Cardiac septum (tissue), 1 donor: ENCODE measurements at places on chromosomes 6 and 20. TPM values are rescaled to one million over a fixed set of nuclear protein-coding genes. Genes with fewer than 3 reads are reported as not detected.

DNA sequence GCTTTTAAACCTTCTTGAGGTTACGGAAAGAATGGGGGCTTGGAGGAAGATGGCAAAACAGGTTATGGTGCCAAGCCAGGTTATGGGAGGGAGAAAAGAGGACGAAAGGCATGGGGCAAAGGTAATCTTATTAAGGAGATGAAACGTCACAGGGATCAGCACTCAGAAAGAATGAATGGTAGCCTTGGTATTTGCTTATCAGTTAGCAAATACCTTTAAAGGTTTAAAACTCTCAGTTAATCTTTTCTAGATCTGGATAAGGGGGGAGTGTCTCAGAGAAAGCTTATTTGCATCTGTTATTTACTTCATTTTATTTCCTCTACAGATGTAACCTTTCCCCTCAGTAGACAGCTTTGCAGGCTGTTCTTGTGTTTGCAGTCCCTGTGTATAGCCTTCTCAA lies 55.5 kb upstream of the EEF1E1 start:
- DNase-seq = no peak

DNA sequence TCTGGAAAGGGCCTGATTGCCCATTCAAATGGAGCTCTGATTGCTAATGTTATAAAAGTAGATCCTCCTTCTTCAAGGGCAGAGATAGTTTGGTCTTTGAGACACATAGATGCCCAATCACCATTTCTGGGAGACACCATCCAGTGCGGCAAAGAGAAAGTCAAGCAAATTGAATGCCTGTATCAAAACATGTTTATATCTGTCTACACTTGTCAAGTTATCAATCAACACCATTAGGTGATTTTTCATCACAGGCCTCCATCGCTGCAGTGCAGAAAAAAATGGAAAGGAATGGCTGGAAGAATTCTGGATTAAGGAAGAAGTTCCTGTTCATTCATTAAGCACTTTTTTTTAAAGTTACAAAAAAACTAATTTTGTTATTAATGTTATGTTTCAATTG lies 54.8 kb upstream of the ZFP64 start:
- DNase-seq = no peak

The RTEL1 gene
- 10.5 TPM for total RNA-seq

The BMP5 gene
- total RNA-seq = 1.4 TPM

GRCh38 chr6:52577022-52577777 lies at the start of gene TRAM2:
Gene TRAM2, minus strand, starts transcription at chr6:52577060. Its CDS starts 145 bp downstream, at chr6:52576915.
- peak; percentile 93 for DNase-seq

The C6orf58 gene
- total RNA-seq = not detected

- no peak for DNase-seq
These were observed 38.5 kb downstream of the ORC3 start for GRCh38 chr6:87628424-87628823.

DNA sequence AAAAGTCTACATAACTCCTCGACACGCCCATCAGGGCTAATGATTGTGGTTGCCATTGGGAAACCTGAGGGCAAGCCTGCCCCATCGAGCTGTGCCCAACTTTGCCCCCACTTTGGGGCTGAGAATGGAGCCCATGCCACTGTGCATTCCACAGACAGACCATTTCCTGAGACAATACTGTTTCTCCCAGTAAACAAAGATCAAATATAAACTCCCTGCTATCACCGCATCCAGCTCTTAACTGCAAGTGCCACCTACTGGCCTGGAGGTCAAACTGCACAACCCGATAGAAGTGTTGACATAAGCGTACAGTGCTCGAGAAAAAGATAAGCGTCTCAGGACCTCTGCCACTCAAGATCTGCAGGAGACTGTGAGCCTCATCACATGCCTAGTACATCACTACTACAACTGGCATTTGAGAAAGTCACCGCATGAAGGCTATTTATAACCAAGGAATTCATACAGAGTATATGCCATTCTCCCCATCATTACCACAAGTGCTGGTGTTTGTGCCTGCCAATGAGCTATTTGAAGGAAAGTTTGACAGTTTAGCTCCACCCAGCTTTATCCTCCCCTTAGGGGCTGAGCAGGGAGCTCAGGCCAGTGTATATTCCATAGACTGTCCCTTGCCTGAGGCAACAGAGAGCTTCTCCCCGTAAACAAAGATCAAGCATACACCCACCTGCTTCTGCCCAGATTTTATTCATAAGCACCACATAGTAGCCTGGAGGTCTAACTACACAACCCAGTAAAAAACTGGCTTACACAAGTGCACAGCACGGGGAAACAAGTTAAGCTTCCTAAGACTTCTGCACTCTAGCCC lies 4.5 kb upstream of the DEFB126 start:
- DNase-seq = no peak

GRCh38 chr20:57656252-57656820 lies 36.1 kb upstream of the ZBP1 start:
- DNase-seq = peak; percentile 73

DNA sequence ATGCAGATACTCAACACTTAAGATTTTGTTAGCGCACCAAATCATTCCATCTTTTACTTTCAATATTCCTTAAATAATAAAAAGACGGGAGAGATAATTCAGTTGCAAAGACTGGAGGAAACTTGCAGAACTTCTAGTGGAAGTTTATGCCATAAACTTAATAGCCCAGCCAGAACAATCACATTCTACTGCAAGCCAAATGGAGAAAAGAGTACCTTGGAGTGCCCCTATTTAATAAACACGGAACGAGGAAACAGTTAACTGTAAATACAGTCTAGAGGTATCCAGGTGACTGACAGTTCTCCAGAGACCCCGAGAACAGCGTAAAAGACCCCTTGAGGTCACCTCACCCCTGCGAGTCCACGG lies 635 bp downstream of the SLC35B3 start:
- no peak for DNase-seq

The OLIG3 gene
- total RNA-seq = not detected

The FAM162B gene
- total RNA-seq = 2.7 TPM

- no peak for DNase-seq
These were observed 88.9 kb downstream of the MAP3K5 start for GRCh38 chr6:136703331-136703865.

DNA sequence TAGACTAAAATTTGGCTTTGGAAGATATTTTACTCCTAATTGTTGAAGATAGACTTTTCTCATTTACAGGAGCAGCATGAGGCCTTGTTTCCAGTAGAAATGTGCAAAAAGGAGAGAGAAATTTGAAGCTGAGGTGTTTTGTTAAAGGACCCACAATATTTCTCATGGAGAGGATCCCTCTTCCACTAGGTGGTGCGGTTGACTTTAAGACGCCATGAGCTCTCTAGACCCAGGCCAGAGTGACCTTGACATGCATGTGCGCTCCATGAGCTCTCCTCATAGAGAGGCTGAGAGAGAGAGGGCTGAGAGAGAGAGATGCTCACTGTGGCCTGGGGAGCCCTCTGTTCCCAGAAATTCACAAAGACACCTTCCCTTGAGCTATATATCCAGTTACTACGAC lies 861.2 kb upstream of the EYS start:
- no peak for DNase-seq

The ESR1 gene
- total RNA-seq = 0.75 TPM

- DNase-seq = no peak
These were observed 45.2 kb downstream of the ANKEF1 start for GRCh38 chr20:10079964-10080363.

DNA sequence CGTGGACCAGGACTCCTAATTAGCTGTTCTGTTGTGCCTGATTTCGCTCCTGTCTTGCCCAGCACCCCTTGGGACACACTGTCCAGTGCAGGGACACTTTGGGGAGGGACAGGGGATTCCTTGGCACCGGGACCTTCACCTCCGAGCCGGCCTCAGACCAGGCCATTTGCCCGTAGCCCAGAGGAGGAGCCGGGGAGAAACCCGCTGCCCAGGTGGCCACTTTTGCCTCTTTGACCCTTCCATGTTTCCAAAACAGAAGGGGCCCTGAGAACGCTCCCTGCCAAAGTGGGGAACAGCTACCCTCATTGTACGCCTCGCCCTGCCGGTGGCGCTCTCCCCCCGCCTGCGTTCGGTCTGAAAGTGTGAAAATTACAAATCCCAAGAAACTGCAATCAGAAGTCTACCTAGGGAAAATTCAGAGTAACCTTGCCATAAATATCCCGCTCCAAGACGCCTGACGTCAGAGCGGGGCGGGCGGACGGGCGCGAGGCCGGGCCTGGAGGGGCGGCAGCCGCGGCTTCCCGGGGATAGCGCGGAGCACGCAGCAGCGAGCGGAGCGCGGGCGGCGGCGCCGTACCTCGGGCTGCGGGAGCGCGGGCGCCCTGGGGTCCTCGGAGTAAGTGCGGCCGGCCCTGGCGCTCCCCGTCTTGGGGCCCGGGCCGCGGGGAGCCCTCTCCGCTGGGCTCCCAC lies at the start of gene DAAM2:
TSS of gene DAAM2 (plus strand) at position 527 of the 690 bp plus-strand sequence. CDS start 63,927 bp downstream, outside the sequence.
- DNase-seq = peak; percentile 83

DNA sequence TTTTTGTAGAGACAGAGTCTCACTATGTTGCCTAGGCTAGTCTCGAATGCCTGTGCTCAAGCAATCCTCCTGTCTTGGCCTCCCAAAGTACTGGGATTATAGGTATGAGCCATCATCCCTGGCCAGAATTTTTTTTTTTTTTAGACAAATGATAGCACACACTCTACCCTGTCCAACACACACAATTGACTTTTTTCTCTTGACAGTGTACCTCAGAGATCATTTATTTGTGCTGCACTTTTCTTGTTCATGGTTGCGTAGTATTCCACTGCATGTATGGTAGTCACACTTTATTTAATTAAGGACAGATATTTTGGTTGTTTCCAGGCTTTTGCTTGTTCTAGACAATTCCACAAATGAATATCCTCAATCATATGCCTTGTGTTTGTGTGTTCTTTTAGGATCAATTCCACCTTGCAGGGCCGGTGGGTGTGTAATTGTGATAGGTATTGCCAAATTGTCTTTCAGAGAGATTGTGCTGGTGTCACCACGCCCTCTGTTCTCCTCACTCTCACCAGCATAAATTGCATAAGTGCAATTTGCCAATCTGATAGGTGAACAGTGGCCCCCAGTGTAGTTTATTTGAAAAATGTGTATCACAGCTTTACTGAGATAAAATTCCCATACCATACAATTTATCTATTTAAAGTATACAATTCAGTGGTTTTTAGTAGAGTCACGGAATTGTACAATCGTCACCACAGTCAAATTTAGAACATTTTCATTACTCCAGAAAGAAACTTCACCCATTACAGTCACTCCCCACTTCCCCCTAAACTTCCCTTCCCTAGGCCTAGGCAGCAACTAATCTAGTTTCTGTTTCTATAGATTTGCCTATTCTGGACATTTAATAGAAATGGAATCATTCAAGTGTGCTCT lies 20.1 kb downstream of the SRC start:
- DNase-seq = no peak

DNA sequence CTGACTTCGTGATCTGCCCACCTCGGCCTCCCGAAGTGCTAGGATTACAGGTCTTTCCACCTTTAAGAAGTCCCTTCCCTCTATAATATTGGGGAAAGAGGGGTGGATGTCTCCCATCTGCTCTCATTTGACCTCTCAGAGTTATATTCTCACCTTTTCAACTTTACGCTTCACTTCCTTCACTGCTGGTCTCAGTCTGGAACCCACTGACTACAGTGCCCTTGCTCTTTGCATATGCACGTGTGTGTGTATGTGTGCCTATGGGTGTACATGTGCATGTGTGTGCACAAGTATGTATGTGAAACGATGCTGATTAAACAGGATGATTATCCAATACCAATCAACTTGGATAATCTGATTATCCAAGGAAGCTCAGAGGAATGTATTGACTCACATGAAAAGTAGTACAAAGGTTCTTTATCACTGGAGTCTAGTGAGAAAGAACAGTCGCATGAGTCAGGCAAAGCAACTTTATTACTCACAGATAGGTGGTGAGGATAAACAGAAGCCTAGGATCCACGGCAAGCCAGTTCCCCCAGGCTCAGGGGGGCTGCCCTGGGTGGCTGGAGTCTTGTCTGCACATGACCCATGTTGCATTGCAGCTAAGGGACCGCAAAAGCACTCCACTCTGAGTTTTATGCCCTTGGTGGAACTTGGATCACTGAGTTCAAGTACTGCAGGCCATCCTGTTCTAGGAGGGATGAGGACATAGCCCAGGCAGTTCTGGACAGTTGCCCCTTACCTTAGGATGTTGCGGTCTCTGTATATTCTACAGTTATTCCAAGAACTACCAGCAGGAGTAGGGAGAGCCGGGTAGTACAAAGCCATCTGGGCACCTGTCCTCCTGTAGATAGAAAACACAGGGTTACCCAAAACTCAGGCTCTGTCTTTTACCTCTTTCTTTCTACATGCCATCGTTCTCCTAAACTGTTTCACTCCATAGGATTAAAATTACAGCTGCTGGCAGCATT lies 50.9 kb downstream of the SNRNP48 start:
- no peak for DNase-seq

DNA sequence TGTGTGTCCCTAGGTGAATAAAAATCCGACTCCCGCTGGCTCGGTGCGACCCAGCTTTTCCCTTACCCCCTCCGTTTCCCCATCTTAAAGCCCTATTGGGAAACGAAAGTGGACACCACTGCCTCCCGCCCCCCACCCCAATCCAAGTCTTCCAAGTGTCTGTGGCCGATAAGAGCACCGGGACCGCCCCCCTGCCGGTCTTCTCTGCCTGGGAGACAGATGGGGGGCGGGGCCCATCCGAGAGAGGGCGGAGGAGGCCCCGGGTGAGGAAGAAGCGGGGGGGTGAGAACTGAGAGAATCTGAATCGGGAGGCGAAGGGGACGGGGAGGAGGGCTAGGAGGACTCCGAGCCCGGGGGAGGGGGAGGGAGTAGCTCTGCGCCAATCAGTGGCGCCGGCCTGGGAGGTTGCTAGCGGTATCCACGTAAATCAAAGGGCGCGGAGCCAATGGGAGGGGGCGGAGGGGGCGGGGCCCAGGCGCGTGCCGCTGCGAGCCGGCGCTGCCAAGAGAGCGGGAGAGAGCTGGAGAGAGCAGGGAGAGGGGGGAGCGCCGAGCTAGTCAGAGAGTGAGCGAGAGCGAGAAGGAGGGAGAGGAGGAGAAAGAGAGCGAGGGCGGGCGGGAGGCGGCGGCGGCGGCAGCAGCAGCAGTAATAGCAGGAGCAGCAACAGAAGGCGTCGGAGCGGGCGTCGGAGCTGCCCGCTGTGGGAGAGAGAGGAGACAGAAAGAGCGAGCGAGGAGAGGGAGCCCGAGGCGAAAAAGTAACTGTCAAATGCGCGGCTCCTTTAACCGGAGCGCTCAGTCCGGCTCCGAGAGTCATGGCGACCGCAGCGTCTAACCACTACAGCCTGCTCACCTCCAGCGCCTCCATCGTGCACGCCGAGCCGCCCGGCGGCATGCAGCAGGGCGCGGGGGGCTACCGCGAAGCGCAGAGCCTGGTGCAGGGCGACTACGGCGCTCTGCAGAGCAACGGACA lies at the start of gene POU3F2:
TSS of gene POU3F2 (plus strand) at position 515 of the 972 bp plus-strand sequence. CDS start at position 815, 300 bp downstream.
- no peak for DNase-seq

- DNase-seq = no peak
These were observed 24.0 kb downstream of the CDK5RAP1 start for GRCh38 chr20:33377366-33377765.

The EYS gene
- 0.24 TPM for total RNA-seq

DNA sequence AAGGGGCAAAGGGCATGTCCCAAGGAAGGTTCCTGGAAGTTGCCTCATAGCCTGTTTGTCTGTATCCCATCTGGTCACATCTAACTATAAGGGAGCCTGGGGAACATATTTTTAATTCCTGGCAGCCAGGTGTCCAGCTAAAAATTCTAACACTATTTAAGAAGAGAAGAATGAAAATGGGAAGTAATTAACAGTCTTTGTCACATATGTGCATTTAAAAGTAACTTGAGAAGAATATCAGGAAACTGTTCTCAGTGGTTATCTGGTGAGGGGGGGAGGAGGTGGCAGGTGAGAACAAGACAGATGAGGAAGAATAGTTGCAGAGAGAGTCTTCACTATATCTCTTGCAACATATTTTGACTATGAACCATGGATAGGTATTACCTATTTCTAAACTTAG lies 75.5 kb upstream of the ELOVL5 start:
- DNase-seq = no peak

The LINC00237 gene
- total RNA-seq = not detected

The ASXL1 gene
- 36.3 TPM for total RNA-seq
